ENCODE measurements at places on chromosomes 5 and 9.

DNA sequence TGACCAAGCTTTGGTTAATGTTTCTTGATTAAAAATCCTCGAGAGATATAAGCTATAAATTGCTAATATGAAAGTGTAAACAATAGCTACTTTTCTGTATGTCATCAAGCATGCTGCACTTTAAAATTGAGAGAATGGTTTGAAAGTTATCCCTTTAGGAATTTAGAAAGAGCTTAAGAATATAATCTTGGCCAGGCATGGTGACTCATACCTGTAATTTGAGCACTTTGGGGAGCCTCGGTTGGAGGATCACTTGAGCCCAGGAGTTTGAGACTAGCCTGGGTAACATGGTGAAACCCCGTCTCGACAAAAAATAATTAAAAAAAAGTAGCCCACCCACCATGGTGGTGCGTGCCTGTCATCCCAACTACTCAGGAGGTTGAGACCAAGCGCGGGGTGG is 12.2 kb upstream of the MROH2B start:
- no peak for DNase-seq

DNA sequence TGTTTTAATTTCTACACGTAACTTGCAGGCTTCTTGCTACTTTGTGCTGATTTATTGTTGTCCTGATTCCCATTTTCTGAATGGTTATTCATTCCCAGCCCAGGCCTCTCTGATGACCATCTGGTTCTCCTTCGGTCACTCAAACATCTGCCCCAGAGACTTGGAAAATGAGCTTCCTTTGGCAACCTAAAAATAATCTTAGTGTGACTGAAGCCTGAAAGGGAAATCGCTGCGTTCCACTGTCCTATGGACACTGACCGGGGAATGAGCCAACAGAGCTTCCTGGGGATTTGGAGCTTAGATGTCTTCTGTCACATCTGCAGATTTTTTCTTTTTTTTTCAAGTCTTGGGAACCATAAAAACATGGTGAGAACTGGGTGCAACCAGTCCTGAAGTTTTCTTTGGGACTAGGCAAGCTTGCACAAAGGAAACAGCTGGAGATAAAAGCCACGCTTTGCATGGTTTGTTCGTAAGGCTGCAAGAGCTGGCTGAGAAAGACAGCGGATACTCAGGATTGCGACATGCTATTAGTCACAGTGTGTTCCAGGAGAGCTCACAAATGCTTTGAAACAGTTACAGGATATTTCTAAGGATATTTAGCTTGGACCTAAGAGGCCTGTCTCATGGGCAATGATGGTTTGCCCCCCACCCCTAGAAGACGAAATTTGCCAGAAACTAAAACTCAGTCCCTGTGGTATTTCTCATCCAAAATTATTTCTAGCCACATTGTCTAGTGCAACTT is 146.2 kb downstream of the GOLPH3 start:
- DNase-seq: peak; percentile 98

DNA sequence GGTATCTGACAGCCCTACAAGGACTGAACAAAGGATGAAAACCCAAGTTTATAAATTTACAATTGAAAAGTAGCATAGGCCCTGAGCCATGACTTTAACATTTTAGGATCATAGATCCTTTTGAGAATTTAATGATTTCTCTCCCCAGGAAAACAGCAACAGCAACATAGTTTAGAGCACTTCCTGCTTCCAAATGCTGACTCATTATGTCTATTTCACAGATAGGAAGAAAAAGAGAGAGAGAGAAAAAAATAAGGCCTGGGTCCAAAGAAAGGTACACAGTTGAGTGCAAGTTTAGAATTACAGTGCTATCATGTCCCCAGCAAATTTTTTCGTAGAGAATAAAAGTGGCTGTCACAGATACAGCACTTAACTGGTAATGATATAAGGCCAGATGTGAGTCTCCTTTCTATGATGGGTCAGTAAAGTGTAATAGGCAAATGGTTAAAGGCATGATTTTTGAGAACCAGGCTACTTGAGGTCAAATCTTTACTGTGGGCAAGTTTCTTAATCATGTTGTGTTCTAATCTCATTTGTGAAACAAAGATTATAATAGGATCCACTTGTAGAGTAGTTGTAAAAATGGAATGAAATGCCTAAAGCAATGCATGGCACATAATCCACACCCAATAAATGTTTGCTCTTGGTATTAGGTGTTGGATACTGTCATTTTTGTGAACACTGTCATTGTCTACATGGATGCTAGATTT is 12.3 kb upstream of the PPP2R2B start:
- DNase-seq: peak; percentile 31

GRCh38 chr9:14693251-14693861 is at the start of gene ZDHHC21:
TSS of gene ZDHHC21 (minus strand) at chr9:14693432. CDS start at chr9:14674340, 19,092 bp downstream.
- peak; percentile 51 for DNase-seq

DNA sequence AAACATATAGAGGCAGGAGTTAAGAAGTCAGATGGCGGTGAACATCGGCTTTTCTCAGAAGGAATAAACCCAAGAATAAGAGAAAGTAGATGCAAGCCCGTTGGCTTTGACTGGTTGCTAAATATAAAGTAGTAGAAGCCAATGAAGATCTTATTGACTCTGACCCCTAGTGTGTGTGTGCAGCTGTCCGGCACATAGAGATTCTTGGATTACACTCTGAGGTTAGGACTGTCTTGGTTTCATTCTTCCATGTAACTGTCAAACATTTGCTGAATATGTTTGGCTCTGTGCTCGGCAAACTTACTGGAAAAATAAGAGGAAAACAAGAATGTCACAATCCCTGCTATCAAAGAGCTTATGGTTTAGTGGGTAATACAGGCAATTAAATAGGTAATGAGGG is 54.9 kb downstream of the ASTN2 start:
- no peak for DNase-seq

GRCh38 chr5:168022446-168023169 is 268.8 kb upstream of the WWC1 start:
- no peak for DNase-seq

DNA sequence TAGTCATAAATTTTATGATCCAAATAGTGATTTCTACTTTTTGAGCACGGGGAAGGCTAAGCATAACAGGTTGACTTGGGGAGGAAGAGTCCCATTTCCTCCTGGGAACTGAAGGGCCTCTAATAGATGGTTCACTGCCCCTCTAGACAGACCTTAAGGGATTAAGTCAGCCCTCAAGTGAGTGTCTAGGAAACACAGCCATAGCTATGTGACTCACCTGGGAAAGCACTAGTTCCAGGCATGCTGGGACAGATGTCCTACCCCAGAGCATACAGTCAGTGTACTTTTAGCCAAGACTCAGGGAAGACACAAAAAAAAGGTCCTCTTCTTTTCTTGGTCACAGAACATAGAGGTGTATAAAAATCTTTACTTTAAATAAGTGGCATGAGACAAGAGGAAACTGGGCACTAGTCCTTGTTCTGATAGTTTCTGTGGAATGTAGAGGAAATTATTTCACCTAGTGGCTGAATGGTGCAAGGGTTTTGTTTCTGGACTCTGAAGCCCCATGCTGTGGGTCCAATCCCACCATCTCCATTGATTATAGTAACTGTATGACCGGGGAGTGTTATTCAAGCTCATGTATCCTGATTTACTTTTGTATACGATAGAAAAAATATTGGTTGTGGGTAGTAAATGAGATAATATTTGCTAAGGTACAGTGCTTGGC is 86.0 kb downstream of the NREP start:
- DNase-seq: no peak

DNA sequence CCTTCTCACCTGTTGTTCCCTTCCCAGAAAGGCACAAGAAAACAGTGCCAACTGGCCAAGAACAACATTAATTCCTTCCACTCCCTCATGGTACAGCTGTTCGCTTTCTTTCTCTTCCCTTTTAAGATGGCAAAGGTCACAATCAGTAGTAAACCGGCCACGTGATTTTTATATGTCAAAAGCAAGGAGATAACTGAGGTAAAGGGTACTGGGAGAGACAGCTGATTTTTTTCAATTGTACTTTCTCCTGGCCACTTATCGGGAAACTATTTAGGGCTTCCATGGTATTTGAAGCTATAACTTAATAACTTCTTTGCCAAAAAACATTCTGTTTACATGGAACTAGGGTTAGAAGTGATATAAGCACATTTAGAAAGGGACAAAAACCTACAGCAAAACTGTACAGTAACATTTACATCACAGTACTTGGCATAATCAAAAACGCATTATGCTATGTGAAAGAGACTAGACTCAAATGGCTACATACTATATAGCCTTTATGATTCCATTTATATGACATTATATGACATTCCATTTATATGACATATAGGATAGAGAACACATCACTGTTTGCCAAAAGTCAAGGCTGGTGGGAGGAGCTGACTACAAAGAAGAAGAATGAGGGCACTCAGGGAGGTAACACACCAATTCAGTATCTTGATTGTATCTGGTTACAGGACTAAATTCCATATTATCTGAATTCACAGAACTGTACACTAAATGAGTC is 24.8 kb downstream of the PLPP1 start:
- no peak for DNase-seq

GRCh38 chr5:34858790-34859189 is 19.8 kb downstream of the TTC23L start:
- DNase-seq: no peak

DNA sequence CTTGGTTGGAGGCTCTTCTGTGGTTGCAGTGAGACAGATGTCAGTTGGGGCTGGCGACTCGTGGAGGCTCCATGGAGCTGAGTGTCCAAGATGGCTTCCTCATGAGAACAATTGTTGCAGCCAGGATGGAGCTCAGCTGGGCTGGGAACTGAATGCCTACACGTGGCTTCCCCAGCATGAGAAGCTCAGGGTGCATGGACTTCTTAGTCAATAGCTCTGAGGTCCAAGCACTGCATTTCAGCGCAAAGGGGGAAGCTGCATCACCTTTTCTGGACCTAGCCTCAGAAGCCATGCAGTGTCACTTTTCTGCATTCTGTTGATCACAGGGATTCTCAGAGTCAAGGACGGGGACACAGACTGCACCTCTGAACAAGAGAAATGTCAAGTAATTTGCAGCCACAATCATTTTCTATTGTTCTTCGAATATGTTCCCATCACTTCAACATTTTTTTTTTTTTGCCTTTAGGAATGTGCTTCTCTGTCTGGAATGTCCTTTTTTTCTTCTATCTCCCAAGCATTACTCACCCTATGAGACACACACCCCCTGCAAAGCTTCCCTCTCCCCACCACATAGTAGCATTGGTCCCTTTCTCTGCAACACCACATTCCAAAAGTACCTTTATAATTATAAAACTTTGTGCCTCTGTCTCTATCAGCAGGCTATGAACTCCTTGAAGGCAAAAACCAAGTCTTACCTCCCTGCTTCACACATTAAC is 57.5 kb upstream of the STK32A start:
- peak; percentile 75 for DNase-seq

DNA sequence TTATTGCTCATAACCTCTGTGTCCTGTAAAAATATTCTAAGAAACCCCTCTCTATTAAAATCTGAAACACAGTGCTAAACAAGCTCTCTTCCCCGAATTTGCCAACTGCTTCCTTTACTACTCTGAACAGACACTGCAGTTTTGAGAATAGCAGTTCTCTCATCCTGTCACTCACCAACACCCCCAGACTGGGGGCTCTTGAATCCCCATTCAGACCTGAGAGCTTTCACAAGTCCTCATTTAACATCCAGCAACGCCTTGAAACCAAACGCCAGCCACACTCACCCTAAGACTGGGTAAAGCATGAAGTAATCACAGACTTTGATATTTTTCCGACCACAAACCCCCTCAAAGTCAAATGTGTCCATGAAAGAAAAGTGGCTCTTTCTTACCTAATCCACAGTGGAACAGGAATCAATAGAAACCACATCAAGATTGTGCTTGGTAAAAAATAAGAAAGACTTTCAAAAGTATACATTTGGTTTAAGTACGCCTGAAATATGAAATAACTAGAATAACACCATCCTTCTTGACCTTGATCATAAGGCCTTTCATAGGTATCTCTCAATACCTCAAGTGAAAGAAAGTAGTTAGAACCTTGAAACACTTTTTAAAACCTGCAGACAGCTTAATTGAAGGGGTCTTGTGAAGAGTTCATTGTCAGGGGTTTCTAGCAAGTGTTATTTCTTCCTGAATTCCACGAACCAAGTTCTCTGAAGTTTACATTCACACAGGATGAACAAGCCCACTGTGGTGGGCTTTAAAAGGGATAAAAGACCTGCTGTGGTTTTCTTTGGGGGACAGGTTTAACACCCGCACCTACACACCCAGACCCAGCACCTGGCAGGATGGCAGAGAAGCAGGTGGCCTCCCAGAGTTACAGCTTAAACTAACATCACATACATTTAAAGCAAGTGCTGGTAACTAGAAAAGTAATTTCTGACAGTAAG is 412.6 kb downstream of the MLLT3 start:
- DNase-seq: no peak

DNA sequence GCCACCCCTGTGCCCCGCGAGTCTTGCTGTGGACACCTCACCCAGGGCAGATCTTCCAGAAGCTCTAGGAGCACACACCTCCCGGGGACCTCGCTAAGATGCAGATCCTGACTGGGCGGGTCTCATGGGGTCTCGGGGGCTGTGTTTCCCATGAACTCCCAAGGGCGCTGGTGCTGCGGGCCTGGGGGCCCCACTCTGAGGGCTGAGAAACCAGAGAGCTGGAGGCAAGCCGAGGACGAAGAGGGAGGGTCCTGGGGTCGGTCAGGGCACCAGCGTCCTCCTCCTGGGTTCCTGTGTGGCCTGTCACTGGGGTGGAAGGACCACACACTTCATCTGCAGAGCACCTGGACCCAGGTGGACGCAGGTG is 30.2 kb downstream of the SLC6A3 start:
- no peak for DNase-seq
